ENCODE measurements at places on chromosomes 11 and 22.

DNA sequence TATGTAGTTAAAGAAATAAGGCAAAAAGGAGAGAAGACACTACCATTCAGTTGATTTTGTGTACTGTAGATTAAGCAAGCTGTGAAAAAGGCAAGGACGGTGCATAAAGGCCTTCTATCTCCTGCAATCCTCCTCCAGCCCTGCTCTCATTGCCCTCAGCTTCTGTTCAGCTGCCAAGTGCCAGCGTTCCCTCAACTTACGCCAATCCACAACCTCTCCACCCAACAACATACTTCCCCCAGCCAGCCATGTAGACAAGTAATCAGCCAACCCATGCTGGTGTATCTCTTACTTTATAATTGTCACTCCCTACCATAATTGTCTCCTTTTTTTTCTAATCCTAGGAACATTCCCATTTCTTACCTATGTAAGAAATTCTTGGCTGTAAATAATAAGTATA, 30.1 kb upstream of the ANO5 start:
- no peak for DNase-seq

DNA sequence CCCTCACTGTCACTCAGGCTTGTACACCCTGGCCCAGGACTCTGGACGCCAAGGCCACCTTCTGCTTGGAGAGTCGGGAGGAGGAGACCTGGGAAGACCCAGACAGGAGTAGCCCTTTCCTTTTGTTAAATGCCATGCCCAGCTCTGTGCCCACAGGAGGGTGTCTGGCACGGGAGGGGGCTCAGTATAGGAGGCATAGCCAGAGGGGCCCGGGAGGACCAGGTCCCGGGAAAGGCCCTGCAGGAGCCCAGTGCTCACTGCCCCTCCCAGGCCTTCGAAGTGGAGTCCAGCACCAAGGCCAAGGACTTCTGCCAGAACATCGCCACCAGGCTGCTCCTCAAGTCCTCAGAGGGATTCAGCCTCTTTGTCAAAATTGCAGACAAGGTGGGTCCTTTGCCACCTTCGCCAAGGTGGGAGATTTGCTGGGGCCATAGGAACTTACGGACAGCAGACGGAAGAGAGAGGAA, 79.0 kb downstream of the MYO7A start:
- no peak for DNase-seq

- peak; percentile 72 for DNase-seq
These were observed 264 bp downstream of the CHEK1 start for GRCh38 chr11:125625225-125625629.

- DNase-seq: no peak
These were observed 89.2 kb downstream of the FDX1 start for GRCh38 chr11:110518809-110519514.

DNA sequence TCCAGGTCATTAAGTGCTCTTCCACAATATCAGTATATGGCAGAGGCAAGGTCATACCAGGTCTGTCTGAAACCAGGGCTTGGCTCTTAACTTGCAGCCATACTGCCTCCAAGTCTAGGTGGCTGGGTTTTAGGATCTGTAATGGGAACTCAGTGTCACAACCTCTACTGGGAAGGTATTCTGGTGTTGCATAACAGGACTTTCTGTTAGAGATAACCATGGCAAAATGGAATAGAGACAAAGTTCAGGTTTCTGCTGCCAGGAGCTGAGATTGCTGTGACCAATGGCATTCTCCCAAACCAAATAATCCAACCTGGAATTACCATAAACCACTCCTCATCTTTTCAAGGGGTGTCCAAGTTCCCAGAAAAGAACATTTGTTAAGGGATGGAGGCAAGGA, 6.8 kb upstream of the SAA1 start:
- DNase-seq: no peak

DNA sequence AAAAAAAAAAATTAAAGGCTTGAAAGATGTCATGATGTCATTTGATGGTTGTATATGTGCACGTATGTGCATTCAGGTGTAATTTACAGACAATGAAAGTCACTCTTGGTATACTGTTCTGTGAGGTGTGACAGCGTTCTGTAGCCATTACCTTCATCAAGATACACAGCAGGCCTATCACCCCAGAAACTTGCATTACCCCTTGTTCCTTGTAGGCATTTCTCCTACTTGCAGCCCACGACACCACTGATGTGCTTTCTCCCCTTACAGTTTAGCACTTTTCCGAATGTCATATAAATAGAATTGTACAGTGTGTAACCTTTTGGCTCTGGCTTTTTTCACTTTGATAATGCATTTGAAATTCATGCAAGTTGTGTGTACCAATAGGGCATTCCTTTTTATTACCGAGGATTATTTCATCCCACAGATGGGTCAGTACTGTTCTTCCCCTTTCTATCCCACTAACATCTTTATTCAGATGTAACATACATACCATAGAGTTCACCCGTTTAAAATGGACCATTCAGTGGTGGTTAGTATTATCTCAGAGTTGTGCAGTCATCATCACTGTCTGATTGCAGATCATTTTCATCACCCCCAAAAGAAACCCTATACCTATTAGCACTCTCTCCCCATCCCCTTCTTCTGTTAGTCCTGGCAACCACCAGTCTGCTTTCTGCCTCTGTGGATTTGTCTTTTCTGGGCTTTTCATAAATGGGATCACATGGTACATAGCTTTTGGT, 30.3 kb downstream of the BCR start:
- no peak for DNase-seq

- no peak for DNase-seq
These were observed 1.1 kb upstream of the LRRC75B start for GRCh38 chr22:24593836-24594568.

GRCh38 chr22:46084943-46085827, 65.1 kb upstream of the PPARA start:
- no peak for DNase-seq

- DNase-seq: peak; percentile 90
These were observed 9.9 kb upstream of the CELSR1 start for GRCh38 chr22:46547179-46547882.

GRCh38 chr11:62489204-62489603, 57.4 kb downstream of the AHNAK start:
- no peak for DNase-seq

GRCh38 chr11:45620243-45620642, 45.2 kb downstream of the CHST1 start:
- DNase-seq: no peak

DNA sequence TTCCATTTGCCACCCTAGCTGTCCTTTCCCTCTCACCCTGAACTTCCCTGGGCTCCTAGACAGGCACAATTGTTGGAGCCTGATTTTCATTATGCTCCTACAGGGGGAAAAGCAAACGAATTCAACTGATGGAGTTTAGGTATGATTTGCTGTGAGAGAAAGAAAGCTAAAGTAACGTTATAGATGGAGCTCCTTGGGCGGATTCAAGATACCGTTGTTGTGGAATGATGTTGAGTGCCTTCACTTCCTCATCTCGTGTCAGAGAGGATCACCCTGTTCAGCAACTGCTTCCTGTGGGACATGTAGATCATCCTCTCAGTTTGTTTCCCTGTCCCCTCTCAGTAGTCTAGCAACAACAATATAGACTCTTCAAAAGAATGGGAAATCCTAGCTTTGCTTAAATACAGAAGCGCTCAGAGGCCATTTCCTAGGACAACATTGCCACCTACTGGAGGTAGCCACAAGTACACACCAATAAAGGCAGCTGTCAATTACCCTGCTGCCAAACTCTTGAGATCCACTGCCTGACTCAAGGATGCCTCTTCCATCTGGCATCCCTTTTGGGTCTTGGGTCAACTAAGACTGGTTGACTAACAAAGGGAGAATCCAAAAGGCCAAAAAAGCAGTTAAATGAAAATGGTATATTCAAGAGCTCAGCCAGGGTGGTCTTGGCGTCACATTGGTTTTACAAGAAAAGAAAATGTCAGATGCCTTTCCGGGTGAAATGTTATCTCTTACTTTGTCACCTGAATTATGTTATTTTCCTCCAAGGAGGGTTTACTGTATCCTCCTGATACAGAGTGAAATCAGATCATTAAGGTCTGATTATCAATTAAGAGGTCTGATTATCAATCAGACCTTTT, 13.5 kb upstream of the DTX4 start:
- DNase-seq: peak; percentile 43

GRCh38 chr11:31770011-31770700, 41.0 kb downstream of the PAX6 start:
- DNase-seq: no peak

GRCh38 chr11:133817449-133817848, 27.9 kb downstream of the SPATA19 start:
- no peak for DNase-seq

GRCh38 chr11:40183073-40184064, 1276.1 kb downstream of the LRRC4C start:
- DNase-seq: peak; percentile 44

DNA sequence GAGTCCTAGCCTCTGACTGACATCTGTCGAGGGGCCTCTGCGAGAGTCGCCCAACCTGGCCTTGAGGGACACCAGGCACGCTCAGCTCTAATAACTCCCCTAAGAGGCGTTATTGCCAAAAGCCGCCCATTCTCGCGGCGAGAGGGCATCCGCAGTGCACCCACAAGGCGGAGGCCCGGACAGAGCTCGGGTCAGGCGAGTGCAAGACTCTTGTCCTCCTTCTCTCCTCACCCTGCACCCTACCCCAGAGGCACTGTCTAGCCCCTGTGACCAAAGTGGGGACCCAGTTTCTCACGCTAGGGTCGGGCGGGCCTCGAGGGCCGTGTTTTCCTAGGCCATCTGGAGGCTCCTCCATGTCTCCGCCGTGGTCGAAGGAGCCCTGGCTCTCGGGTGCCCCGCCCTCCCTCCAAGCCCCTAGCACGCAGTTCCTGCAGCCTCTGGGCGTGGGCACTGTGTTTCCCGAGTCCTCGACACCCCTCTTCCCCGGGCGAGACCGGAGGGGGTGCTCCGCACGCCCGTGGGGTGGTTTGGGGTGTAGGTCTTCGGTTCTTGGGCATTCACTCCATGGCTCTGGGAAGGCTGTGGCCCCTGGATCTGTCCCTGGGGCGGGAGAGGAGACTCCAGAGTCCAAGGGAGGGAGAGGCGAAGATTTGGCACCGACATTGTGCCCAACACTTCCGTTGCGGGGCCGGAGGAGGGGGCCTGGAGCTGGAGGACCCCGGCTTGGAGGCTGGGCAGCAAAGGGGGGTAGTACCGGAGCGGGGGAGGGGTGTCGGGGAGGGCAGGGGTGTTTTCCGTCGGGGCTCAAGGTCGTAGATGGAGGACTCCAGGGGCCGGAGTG, 1.0 kb downstream of the CHRM4 start:
- no peak for DNase-seq

DNA sequence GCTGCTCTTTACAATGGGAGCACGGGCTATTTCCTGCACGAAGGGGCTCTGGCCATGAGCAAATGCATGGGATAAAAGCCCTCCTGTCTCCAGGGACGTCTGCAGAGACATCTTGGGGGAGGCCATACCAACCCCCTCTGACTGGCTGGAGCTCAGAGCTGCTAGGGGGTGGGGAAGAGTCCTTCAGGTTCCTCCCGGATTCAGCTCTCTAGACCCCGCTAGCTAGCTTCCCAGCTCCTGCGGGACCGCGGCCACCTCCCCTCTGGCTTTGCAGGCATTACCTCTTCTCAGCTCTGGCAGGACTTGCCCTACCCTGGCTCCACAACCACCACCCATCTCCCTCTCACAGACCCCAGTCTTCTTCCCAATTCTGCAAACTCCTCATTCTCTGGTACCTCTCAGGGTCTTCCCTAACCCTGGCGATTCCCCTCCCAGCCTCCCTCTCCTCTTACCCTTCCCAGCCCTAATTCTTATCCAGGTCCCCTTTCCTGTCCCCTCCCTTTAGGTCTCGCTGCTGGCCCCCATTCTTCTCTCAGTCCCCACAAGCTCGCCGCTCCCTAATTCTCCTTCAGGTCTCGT, 802 bp downstream of the SYT13 start:
- DNase-seq: no peak

DNA sequence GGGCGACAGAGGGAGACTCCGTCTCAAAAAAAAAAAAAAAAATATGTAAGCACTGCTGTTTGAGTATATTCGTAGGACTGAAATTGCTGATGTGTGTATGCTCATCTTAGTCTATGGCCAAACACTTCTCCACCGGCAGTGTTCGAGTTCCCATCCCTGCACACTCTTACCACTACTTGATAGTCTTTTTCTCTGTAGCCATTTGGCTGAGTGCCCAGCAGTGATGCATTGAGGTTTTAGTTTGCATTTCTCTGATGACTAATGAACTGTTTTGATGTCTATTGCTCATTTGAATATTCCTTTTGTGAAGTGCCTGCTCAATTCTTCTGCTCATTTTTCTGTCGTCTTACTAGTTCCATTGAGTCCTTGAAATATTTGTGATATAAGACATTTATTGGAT, 1.9 kb downstream of the TIRAP start:
- peak; percentile 75 for DNase-seq

DNA sequence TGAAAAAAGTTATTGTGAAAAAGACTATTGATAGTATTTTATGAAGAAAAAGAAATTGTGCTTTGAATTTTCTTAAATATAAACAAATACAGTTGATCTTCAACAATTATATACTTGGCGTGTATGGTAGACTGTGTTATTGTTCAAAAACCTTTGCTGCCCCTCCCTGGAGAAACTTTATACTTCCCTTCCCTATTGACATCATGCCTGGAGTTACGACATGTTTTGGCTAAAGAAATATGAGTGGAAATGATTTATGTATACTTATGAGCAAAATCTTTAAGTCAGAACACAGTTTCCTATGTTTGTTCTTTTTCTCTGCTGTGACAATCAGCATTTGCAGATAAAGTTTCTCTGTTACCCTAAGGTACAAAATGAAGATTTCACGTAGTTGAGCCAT, 243.8 kb downstream of the TMEM135 start:
- DNase-seq: no peak

- no peak for DNase-seq
These were observed 4.7 kb downstream of the FCHSD2 start for GRCh38 chr11:73137262-73137943.

GRCh38 chr11:3056296-3057068, 741 bp downstream of the CARS1 start:
- no peak for DNase-seq

DNA sequence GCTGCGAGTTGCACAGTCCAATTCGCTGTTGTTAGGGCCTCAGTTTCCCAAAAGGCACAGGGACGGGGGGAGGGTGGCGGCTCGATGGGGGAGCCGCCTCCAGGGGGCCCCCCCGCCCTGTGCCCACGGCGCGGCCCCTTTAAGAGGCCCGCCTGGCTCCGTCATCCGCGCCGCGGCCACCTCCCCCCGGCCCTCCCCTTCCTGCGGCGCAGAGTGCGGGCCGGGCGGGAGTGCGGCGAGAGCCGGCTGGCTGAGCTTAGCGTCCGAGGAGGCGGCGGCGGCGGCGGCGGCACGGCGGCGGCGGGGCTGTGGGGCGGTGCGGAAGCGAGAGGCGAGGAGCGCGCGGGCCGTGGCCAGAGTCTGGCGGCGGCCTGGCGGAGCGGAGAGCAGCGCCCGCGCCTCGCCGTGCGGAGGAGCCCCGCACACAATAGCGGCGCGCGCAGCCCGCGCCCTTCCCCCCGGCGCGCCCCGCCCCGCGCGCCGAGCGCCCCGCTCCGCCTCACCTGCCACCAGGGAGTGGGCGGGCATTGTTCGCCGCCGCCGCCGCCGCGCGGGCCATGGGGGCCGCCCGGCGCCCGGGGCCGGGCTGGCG, at the start of gene BCR:
Gene BCR, plus strand, starts transcription at position 209 of the 592 bp plus-strand sequence. CDS start 452 bp downstream, outside the sequence.
- peak; percentile 1 for DNase-seq
